ENCODE measurements at places on chromosomes 2 and 18.

- no peak for DNase-seq
Observed at GRCh38 chr18:64115881-64116280, 33.0 kb downstream of the LINC00305 start.

GRCh38 chr2:98736464-98736889 is 5.5 kb upstream of the MGAT4A start:
- no peak for DNase-seq

- no peak for DNase-seq
Observed at GRCh38 chr2:182018218-182018617, 32.6 kb downstream of the PPP1R1C start.

- no peak for DNase-seq
Observed at GRCh38 chr18:70036771-70037347, 89.2 kb upstream of the CD226 start.

GRCh38 chr2:96501471-96501874 is 3.7 kb downstream of the NEURL3 start:
- DNase-seq: no peak

- DNase-seq: no peak
Observed at GRCh38 chr2:220499225-220499624, 871.8 kb downstream of the SLC4A3 start.

- no peak for DNase-seq
Observed at GRCh38 chr18:649341-649740, 8.1 kb upstream of the TYMS start.

- no peak for DNase-seq
Observed at GRCh38 chr18:23177433-23178072, 42.3 kb downstream of the CABLES1 start.

GRCh38 chr18:46333431-46334135 is 229.4 kb downstream of the HAUS1 start:
- DNase-seq: no peak

DNA sequence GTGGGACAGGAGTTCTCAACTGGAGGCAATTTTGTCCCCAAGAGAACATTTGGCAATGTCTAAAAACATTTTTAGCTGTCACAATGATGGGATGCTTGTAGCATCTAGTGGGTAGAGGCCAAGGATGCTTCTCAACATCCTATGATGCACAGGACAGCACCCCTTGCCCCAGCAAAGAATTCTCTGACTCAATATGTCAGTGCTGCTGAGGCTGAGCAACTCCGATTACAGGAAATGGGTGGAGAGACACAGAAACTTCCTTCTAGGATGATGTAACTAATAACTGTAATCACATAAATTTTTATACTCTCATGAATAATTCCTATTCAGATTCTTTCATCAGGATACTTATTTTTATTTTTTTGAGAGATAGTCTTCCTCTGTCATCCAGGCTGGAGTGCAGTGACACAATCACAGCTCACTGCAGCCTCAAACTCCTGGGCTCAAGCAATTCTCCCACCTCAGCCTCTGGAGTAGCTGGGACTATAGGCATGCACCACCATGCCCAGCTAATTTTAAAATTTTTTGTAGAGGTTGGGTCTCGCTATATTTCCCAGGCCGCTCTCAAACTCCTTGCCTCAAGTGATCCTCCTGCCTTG is 120.3 kb upstream of the ACAA2 start:
- no peak for DNase-seq

- peak; percentile 46 for DNase-seq
Observed at GRCh38 chr18:74353169-74353775, 37.6 kb downstream of the C18orf63 start.

DNA sequence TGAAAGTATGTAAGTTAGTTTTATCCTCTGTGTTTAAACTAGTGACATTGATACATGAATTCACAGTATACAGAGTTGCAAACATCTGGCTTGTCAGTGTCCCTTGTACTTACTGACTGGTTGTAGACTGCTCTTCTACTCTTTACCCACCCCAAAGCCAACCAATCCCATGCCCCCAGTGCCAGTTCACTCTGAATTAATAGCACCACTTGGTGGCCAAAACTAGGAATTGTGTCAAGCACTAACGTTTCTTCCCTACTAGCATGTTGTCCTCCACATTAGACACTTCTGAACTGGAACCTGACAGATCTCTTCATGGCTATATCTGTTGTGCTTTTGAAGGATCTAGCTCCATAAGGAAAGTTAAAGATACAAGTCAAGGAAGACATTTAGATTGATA is 27.2 kb upstream of the OTX1 start:
- DNase-seq: no peak

- DNase-seq: no peak
Observed at GRCh38 chr2:72162574-72162973, 14.9 kb upstream of the CYP26B1 start.

- no peak for DNase-seq
Observed at GRCh38 chr18:44715245-44715644, 34.6 kb downstream of the SETBP1 start.

- no peak for DNase-seq
Observed at GRCh38 chr2:27372937-27373336, 2.5 kb downstream of the SNX17 start.

GRCh38 chr2:138447889-138448570 is 53.5 kb upstream of the SPOPL start:
- no peak for DNase-seq

DNA sequence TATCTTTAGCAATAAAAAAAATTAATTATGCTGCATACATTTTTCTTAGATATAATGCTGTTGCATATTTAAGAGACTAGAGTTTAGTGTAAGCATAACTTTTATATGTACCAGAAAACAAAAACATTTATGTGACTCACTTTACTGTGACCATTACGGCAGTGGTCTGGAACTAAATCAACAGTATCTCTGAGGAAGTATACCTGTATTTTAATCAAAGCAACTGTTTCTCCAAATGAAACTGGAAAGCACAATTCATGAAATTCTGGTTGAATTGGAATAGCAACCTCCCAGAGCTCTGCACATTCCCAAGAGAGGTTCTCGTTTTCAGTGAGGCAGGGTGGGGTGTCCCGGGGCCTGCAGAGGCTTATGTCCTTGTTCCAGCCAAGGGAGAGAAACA is 112.2 kb upstream of the TACR1 start:
- no peak for DNase-seq

- no peak for DNase-seq
Observed at GRCh38 chr2:239832490-239833268, 192.5 kb downstream of the NDUFA10 start.

DNA sequence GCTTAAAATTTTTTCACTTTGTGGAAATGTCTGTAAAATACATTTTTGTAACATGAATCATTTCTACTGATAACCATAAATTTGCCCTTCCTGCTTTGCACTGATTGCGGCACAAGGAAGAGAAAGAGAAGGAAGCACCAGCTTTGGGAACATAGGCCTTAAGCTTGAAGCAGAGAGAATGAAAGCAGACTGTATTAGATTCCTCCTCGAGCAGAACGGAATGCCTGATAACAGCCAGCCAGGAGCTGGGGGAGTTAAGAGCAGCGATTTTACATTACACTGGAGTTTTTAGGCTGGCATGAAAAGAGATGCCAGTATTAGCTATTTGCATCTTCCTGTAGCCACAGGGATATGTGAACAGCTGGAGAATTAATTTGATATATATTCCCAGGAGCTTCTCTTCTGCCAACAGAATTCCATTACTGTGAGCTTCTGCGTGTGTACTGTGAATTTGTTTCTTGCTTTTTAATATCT is 33.5 kb downstream of the CRIM1 start:
- no peak for DNase-seq

DNA sequence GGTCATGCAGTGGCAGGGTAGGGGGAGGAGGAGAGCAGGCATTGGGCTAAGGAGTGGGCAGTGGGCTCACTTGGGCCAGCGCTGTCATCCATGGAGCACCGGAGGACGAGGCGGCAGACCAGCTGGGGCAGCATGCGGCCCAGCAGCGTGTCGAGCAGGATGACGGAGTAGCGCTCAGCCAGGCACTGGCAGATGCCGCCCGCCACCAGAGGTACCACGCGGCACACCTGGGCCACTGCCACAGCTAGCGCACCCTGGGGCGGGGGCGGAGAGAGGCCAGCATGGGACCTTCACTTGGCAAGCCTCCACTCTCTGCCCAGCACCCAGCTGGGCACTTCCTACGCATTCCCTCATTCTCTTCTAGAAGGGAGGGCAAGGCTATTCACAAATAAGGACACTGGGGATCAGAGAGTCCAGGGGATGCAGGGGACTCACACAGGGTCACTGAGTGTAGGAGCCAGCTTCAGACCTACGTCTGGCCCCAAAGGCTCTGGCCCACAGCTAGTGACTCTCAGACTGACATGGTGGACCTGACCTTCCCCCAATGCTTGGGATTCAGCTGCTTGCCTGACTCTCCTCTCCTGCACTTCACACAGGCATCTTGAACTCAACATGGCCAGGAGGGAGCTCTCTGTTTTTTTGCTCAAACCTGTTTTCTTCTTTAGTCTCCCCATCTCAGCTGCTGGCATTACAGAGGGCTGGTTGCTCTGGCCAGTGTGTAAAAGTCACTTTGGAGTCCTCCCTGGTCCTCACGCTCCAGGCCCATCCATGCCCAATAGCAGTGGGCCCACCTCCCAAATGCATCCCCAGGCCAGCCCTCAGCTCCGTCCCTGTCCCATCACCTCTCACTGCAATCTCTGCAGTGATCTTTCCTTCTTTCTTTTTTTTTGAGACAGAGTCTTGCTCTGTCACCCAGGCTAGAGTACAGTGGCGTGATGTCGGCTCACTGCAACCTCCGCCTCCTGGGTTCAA is 4.1 kb downstream of the SFTPB start:
- no peak for DNase-seq

DNA sequence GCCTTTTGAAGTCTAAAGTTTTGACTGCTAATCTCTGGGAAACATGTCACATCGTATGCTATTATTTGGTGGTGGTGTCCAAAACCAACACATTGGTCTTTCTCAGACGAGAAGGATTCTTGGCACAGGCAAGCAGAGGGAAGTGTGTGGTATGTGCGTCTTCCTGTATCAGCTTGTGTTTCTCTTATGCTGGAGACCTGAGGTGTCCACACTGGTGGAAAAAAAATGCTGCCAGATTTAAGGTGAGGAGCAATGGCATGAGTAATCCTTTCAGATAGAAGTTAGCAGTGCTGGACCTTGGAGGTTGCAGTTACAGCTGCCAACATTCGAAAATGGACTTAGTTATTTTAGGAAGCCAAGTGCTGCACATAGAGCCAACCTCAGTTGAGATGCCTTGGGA is 11.7 kb upstream of the FHL2 start:
- DNase-seq: no peak

DNA sequence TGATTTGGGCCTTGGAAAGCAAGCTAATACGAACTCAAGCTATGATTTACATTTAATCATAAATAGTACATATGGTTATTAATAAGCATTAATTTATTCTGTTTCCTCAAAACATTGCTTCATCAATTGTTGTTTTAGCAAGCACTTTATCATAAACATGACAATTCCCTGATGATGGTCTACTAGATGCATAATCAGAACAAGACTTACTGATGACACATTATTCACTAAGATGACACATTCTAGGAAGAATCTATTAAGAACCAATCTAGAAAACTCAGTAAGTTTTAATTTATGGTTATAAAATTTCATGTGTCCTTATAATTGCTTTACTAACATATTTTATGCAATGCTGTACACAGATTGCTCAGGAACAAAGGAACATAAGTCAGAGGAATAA is 815.2 kb downstream of the ERBB4 start:
- no peak for DNase-seq

GRCh38 chr2:84452624-84453023 is 6.5 kb downstream of the SUCLG1 start:
- DNase-seq: no peak

DNA sequence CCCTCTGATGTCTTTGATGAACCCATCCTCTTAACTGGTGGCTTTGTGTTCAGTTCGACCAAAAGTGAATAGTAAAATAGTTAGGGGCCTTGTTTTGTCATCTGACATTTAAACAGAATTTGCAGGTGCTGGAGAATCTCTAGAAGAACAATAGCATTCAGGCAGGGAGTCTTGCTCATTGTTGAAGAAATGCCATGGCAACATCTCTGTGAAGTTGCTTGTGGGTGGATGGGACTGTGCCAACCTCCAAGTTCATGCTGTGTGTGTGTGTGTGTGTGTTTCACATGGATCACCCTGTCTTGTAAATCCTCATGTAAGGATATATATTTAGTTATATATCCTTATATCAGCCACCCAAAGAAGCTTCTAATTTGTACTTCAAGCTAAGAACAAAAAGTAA is 66.7 kb downstream of the SKA1 start:
- no peak for DNase-seq

DNA sequence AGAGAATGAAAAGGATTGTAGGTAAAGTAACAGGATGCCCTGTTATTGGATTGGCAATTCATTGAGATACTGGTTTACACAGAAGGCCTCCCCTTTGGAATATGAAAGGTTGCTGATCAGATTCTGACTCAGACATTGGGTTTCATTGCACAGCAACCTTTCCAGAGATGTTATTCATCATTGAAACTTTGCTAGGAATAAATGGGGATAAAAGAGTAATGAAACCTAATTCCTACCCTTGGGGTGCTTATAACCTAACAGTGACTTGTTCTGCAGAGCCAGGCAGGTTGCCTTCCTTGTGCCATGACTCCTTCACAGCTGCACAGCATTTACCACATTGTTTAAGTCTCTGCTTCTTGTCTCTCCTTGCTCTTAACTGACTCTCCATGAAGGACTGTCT is 5.0 kb downstream of the NAB1 start:
- DNase-seq: no peak

DNA sequence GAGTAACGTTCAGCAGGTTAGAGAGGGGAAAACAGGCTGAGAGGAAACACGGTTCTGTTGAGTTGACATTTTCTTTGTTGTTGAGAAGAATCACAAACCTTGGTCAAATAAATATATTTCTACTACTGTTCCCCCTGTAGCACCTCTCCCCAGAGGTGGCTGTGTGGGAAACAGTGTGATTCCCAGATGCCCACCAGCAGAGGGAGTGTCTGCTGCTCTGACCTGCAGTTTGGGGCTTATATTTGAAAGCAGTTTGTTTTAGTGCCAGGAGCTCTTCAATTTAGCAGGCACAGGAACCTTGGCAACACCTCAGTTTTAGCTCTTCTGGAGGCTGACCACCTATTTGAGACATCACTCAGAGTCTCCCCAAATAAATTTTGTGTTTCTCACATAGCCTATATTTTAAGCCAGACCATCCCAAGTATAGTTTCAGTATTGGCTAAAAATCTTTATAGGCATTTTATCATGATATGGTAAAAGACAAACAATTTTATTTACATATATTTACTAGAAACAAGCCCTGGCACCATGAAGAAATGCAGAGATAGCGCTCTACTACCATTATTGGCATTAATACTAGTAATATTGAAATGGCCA is 75.7 kb downstream of the PIK3C3 start:
- DNase-seq: no peak
